Thymus (tissue), 14 donors: ENCODE measurements at places on chromosomes 12 and 14. TPM values are rescaled to one million over a fixed set of nuclear protein-coding genes. Genes with fewer than 3 reads are reported as not detected.

The TMCC3 gene
- 3.0 TPM for total RNA-seq

The GPR84 gene
- total RNA-seq: 0.57 TPM

The C3AR1 gene
- 8.2 TPM for total RNA-seq

The C12orf60 gene
- total RNA-seq: 1.4 TPM

The SMOC1 gene
- total RNA-seq: 0.19 TPM

The KERA gene
- 0.05 TPM for total RNA-seq

The MAP1LC3B2 gene
- 2.0 TPM for total RNA-seq

The EPYC gene
- 0.14 TPM for total RNA-seq

The KRT72 gene
- total RNA-seq: 0.33 TPM

DNA sequence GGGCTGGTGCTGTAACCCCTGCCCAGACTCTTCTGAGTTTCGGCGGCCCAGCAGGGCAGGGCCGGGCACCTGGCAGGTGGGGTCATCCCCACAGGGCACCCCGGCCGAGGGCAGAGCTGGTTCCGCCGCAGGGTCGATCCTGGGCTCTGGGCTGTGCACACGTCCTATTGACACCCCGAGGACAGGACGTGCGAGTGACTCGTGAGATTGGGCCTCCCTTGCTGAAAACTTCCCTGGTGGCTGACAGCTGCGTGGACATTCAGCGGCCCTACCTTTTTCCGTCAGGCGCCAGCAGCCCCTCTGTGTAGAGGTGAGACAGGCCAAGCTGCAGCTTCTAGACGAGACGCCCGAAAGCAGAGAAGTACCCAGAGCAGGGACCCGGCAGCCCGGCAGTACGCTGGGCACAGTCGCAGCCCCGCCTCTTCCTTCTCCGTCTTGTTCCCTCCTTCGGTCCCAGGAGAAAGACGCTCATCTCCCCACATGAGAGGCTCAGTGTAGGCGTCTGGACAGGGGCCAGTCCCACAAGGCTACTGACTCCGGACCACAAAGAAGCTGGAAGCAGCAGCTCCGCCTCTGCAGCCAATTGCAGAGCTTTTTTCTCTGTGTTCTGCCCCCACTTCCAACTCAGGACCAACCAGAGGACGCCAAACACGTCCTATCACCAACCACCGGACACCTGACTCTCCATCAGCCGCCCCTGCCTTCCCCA, at the start of gene LRCOL1:
Gene LRCOL1, minus strand, starts transcription at position 532 of the 709 bp plus-strand sequence. CDS start 4,331 bp downstream, outside the sequence.
- peaks cover 66% of the 10 kb centered on the region for H3K27me3 ChIP-seq
- H3K27ac ChIP-seq: no peak within 1 kb of the TSS
- no peak within 1 kb of the TSS for H3K4me3 ChIP-seq
- no peaks in the 10 kb centered on the region for H3K36me3 ChIP-seq
- no peak for DNase-seq

GRCh38 chr12:80412343-80412953, 31.6 kb upstream of the PTPRQ start:
- no peak overlapping the region for H3K27ac ChIP-seq
- H3K27me3 ChIP-seq: no peaks in the 10 kb centered on the region
- H3K4me1 ChIP-seq: no peaks in the 10 kb centered on the region
- peak; percentile 2 for DNase-seq

GRCh38 chr12:101775816-101776215, 36.6 kb upstream of the SYCP3 start:
- DNase-seq: no peak
- peaks cover 20% of the 10 kb centered on the region for H3K4me1 ChIP-seq

- no peak overlapping the region for H3K27ac ChIP-seq
- peaks cover 5% of the 10 kb centered on the region for H3K27me3 ChIP-seq
- H3K4me1 ChIP-seq: no peaks in the 10 kb centered on the region
- no peak overlapping the region for H3K4me3 ChIP-seq
- DNase-seq: no peak
Measured at GRCh38 chr14:96272777-96273473, 16.9 kb downstream of the BDKRB1 start.

- no peaks in the 10 kb centered on the region for H3K36me3 ChIP-seq
- H3K27ac ChIP-seq: no peak overlapping the region
- H3K4me1 ChIP-seq: no peaks in the 10 kb centered on the region
Measured at GRCh38 chr12:23211384-23212320, 586.7 kb downstream of the ETNK1 start.

GRCh38 chr12:132018193-132018916, 68.6 kb downstream of the EP400 start:
- DNase-seq: no peak
- H3K36me3 ChIP-seq: peaks cover 73% of the 10 kb centered on the region

GRCh38 chr12:52216807-52217206, 16.2 kb upstream of the KRT7 start:
- DNase-seq: no peak
- H3K27ac ChIP-seq: no peak overlapping the region
- no peaks in the 10 kb centered on the region for H3K27me3 ChIP-seq
- H3K36me3 ChIP-seq: no peaks in the 10 kb centered on the region

GRCh38 chr14:51668870-51669269, 17.2 kb downstream of the FRMD6 start:
- H3K4me1 ChIP-seq: no peaks in the 10 kb centered on the region
- no peak overlapping the region for H3K27ac ChIP-seq
- no peak overlapping the region for H3K4me3 ChIP-seq
- no peaks in the 10 kb centered on the region for H3K36me3 ChIP-seq
- DNase-seq: no peak

- no peaks in the 10 kb centered on the region for H3K4me1 ChIP-seq
- DNase-seq: no peak
- H3K27ac ChIP-seq: no peak overlapping the region
- H3K4me3 ChIP-seq: no peak overlapping the region
Measured at GRCh38 chr14:42719391-42719790, 1112.7 kb downstream of the LRFN5 start.

- DNase-seq: no peak
- H3K4me3 ChIP-seq: no peak overlapping the region
- H3K27me3 ChIP-seq: no peaks in the 10 kb centered on the region
- H3K4me1 ChIP-seq: no peaks in the 10 kb centered on the region
- no peak overlapping the region for H3K27ac ChIP-seq
- H3K36me3 ChIP-seq: no peaks in the 10 kb centered on the region
Measured at GRCh38 chr14:79783041-79783440, 428.3 kb downstream of the DIO2 start.

DNA sequence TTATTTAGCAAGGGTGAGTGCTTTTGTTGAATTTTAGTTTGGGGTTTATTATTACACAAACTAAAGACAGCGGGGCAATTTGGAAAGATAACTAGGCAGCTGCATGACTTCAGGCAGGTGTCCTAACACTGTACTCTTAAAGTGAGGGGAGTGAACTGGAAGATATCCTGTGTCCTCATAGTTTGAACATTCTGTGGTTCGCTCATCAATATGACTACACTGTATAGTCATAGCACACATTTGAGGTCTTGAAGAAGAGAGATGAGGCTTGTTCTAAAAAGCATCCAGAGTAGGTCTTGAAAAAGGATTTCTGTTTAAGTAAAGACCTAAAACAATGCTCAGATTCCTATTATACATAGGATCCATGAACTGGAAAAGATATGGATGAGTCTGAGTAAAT, 1.7 kb upstream of the MAP3K9 start:
- H3K4me3 ChIP-seq: no peak overlapping the region
- H3K4me1 ChIP-seq: peaks cover 20% of the 10 kb centered on the region
- H3K36me3 ChIP-seq: no peaks in the 10 kb centered on the region

- no peaks in the 10 kb centered on the region for H3K4me1 ChIP-seq
- H3K4me3 ChIP-seq: no peak overlapping the region
- DNase-seq: no peak
- no peaks in the 10 kb centered on the region for H3K36me3 ChIP-seq
Measured at GRCh38 chr14:54653712-54654469, 87.0 kb downstream of the SAMD4A start.

GRCh38 chr12:12533238-12533829, 29.3 kb downstream of the DUSP16 start:
- H3K27me3 ChIP-seq: no peaks in the 10 kb centered on the region
- no peaks in the 10 kb centered on the region for H3K36me3 ChIP-seq
- peaks cover 3% of the 10 kb centered on the region for H3K4me1 ChIP-seq
- no peak overlapping the region for H3K4me3 ChIP-seq
- no peak for DNase-seq

- peaks cover 28% of the 10 kb centered on the region for H3K36me3 ChIP-seq
- H3K27me3 ChIP-seq: no peaks in the 10 kb centered on the region
- no peak for DNase-seq
- H3K27ac ChIP-seq: no peak overlapping the region
- H3K4me3 ChIP-seq: no peak overlapping the region
Measured at GRCh38 chr12:56677680-56678079, 10.4 kb downstream of the PTGES3 start.

DNA sequence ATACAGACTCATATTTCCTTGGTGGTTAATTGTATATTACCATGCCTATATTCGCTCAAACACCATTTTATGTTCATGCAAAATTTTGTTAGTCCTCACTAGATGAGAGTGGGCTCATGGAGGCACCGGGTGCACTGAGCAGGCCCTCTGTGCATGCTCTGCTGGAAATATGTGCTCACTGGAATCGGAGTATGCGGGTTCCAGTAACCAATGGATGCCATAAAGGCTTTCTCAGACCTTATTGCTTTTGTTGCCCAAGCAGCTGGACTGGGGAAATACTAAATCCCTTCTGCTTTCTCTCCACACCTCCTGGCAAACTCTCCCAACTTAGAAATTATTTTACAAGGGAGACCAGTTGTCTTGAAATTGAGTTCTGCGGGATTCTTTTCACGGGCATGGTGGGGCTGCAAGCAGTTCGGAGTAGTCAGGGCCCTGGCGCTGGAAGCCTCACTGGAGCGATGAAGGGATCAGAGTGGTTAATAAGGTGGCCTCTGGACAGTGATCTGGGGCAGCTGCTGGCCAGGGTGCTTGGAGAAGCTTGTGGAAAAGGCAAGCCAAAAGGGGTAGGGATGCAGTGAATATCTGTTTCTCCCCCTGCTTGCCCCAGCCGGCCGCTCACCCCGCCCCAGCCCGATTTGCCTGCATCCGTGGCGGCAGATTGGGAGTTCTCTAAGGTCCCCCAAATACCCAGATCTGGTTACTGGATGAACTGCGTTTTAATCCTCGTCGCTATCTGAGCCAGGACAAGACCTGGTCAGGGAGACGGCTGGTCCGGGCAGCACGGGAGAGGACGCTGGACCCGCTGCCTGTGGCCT, 7.4 kb upstream of the HOXC6 start:
- no peak overlapping the region for H3K27ac ChIP-seq
- H3K4me3 ChIP-seq: no peak overlapping the region
- DNase-seq: no peak
- H3K36me3 ChIP-seq: no peaks in the 10 kb centered on the region
- peaks cover 23% of the 10 kb centered on the region for H3K4me1 ChIP-seq

DNA sequence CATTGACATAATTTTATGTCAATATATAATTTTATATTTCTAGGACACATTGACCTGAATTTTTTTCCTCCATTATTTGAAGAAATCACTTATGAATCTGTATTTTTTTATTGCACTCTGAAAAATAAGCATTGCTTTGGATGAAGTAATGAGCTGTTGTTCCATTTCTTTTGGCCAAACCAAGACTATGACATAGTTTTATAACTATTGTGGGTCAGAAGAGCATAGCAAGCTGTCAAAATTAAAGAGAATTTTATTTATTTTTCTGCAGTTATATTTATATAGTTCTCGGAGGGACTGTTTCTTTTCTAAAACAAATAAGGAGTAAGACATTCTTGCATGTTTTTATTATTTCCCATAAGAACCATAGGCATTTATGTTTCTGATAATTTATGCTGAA, 8.5 kb downstream of the C12orf75 start:
- DNase-seq: no peak
- H3K27ac ChIP-seq: no peak overlapping the region
- H3K27me3 ChIP-seq: no peaks in the 10 kb centered on the region
- H3K36me3 ChIP-seq: peaks cover 6% of the 10 kb centered on the region
- no peak overlapping the region for H3K4me3 ChIP-seq

DNA sequence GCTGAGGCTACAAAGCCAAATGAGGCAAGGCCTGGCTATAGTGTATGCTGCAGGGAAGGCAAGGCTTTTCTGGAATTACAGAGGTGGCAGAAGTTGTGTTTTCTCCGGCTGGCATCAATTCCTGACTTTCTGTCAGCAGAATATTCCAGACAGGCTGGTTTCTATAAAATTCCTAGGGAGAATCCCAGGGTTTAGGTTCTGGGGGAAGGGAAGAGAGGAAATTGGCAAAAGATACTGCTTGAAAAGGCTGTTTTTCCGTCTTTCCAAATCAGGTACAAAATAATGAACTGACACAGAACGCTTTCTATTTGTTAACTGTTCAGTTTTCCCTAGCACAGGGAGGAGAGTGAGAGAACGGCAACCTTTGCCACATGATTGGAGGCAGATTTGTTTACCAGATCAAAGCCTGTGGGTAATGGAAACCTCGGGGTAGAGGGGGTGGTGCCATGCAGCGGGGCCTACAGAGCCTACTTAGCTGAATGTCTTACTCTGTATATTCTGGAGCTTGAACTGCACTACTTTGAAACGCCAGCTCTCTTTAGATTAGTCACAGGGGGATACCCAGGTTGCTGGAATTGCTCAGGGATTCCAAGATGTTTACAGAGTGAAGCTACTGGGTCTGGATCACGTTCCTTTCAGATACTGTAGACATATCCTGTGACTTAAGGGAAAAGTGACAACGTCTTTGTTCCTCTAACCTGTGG, 65.8 kb upstream of the DACT1 start:
- peak; percentile 13 for DNase-seq
- peak overlapping the region; percentile 73 for H3K27ac ChIP-seq

DNA sequence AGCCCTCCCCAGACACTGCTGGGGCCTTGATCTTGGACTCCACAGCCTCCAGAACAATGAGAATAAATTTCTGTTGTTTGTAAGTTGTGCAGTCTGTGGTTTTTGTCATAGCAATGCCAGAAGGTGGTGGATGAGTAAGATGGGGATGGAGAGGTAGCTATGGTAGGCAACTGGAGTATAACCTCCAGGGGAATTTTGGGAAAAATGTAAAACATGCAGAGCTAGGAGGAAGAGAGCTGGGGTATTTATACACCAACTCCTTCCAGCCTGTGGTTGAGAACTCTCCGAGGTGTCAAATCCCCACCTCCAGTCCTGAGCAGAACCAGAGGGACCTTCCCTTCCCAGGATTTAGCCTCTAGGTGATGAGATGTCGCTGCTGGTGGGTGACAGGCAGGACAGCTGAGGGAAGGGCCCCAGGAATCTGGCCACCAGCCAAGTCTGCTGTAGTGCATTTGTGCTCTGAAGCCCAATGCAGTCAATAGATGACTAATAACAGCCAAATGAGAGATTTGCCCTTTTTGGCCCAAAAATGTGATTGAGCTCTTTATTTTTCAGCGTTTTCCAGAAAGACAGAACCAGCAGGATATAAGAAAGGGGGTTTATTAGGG, 19.1 kb upstream of the CEP170B start:
- H3K4me1 ChIP-seq: no peaks in the 10 kb centered on the region
- H3K4me3 ChIP-seq: no peak overlapping the region
- DNase-seq: no peak
- no peak overlapping the region for H3K27ac ChIP-seq

DNA sequence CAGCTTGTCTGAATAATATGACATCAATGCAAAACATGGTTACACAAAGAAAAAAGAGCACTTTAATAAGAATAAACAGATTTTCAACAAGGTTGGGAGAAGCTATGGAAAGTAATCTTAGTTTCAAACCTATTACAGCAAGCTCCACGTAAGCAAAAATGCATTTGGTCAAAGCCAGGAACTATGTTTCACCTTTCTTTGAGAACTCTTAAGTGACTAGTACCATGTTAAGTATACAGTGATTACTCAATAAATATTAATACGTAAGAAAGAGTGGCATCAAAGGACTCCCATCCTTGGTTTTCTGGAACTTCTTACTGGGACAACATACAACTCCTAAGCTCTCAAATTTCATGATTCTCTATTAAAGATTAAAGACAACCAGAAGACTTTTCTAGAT, 80.7 kb downstream of the ABCC9 start:
- H3K27ac ChIP-seq: no peak overlapping the region
- H3K4me3 ChIP-seq: no peak overlapping the region
- no peaks in the 10 kb centered on the region for H3K36me3 ChIP-seq
- no peak for DNase-seq
- H3K27me3 ChIP-seq: no peaks in the 10 kb centered on the region
- H3K4me1 ChIP-seq: no peaks in the 10 kb centered on the region

- no peaks in the 10 kb centered on the region for H3K27me3 ChIP-seq
- no peak overlapping the region for H3K27ac ChIP-seq
- no peaks in the 10 kb centered on the region for H3K4me1 ChIP-seq
Measured at GRCh38 chr12:80382254-80382653, 61.8 kb upstream of the PTPRQ start.
